ENCODE measurements at places on chromosomes 3 and 15.

DNA sequence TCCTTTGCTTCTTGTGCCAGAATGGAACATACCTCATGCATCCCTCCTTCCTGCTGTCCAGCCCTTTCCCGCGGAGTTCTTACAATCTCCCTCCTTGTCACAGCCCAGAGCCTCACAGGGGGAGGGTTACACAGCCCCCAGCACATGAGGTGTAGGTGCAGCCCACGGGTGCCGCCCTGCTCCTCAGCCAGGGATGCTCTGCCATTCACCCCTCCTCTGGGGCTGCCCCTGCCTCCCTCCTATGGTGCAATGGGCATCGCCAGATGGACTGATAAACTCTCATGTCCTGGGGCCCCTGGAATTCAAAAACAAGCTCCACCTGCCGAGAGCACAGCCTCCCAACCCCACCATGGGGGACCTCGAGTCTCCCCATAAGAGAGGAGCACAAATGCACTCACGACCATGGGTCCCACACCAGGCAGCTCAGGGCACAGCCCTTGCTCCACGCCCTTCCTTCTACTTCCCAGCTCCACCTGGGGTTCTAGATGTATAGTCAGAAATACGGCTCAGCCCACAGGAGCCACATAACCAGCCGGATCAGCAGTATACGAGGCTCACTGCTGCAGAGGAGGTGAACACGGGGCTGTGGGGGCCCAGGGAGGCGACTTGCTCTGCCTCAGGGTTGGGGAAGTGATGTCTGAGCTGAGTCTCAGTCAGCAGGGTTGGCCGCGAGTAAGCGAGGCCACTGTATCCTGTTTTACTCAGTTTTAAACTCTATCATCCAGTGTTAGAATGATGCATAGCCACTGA is 269.7 kb upstream of the LYSMD4 start:
- no peak for DNase-seq

- no peak for DNase-seq
Measured at GRCh38 chr3:149087208-149087607, 875 bp upstream of the HLTF start.

DNA sequence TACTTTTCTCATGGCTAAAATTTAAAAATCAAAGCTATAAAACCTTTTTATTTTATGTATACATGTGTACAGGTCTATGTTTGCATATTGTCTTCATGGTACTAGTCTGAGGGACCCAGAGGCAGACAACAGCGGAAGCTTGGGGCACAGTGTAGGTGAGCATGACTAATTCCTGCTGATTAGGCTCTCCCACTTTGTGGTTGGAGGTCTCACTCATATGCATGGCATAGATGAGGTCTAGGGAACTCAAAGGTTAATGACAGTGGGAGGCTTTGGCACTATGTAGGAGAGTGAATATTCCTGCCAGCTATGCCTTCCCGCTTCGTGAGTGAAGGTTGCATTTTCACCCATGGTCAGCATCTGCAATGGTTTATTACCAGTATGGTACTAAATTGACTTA is 47.5 kb upstream of the AADACL2 start:
- no peak for DNase-seq

DNA sequence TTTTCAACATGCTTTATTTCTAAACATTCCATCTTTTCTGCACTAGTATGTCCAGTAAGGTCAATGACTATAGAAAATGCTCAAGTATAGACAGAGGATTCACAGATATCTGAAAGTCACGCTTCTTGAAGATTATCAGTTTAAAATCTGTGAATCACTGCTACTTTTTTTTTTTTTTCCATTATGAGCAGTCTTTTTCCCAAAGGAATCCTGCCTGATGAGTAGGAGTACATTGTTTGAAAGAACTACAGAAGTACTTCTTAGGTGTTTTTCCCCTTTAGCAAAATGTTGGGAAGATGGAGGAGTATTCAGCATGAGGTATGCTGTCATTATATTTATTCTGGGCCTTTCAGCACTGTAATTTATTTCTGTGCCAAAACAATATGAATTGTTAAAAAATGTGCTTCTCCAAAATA is 266.2 kb downstream of the NLGN1 start:
- DNase-seq: no peak

DNA sequence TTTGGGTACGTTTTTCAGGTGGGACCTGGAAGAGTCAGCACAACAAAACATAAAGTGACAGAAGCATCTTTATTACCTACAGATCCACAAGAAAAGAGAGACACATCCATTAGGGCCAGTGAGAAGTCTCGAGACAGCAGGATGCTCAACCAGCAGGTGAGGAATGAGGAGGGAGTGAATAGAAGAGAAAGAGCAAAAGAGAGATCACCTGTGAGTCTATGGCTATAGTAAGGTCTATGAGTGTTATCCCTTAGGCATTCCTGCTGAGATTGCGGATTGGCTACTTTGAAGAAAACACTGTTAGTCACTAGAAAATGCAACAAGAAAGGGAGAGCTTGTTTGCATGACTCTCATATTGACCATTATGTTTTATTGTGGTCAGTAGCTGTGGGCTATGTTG is 1556.2 kb upstream of the GBE1 start:
- no peak for DNase-seq

GRCh38 chr3:146554151-146554760 is 9.8 kb upstream of the PLSCR1 start:
- no peak for DNase-seq

DNA sequence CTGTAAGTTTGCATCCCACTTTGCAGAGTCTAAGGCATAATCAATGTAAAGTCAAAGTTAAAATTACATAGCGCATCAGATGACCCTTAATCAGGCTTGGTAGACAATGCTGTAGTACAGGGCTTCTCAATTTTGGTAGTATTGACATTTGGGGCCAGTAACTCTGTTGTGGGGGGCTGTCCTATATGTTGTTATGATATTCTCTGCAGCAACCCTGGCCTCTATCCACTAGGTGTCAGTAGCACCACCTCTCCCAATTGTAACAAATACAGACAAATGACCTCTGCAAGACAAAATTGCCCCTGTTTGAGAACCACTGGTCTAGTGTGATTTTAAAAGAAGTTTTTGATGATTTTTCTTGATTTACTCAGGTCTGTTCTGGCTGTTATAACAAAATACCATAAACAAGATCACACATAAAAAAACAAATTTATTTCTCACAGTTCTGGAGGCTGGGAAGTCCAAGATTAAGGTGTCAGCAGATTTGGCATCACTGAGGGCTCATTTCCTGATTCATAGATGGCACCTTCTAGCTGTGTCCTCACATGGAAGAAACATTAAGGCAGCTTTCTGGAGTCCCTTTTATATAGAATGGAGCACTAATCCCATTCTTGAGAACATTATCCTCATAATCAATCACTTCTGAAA is 37.6 kb upstream of the SLC9A9 start:
- DNase-seq: no peak

DNA sequence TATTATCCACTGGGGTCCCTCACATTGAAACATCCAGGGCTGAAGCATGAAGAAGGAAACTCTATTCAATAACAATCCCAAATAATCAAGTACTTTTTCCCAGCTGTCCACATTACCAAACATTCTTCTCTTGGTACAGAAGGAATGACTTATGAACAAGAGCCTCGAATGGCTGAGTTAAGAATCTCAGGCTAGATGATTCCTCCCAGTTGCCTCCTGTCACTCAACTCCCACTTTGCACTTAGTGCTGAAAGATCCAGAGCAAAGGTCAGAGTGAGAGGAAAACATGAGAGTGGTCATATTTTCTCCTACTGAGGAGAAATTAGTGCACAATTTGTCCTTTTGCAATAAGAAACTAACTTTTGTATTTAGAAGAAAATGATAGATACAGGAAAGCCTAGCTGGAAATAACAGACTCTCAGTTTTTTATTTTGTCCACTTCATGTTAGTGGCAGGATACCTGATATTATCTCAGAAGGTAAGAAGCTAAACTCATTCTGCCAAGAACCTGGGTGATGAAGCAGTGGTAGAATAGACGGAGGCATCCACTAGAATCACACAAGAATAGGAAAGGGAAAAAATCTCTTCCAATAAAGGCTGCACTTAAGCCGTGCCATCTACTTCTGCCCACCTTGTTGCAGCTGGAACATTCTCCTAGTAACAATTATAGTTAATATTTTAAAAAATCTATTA is 46.2 kb downstream of the GADL1 start:
- no peak for DNase-seq

- no peak for DNase-seq
Measured at GRCh38 chr3:71262364-71263265, 320.9 kb downstream of the FOXP1 start.

DNA sequence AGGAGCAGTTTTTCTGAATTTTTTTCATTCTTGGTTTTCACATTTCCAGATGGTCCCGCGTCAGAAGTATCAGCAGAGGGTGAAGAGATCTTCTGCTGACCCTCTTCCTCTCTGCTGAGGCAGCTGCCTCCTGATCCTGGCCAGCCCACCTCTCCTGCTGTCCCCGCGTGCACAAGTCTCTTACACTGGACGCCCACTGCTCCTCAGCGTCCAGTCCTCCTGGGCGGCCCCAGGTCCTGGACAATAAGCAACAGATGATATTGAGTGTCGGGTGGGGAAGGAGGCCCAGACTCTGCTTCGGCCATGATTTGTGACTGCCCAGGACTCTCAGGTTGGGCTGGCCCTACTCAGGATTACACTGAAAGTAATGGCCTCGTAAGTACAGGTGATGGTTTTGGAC is 50.1 kb downstream of the KLHL25 start:
- no peak for DNase-seq

Data from C1 segment of cervical spinal cord (tissue), 14 donors.